CD4-positive, alpha-beta T cell treated with Interleukin-6 at 100 ng/mL for 8 hours (primary cell): ENCODE measurements at places on chromosomes 16 and 17.
A peak's percentile ranks its signal among the peaks of the same experiment; 100 is the strongest.

- no peak for DNase-seq
Observed at GRCh38 chr17:73729101-73729500, 84.9 kb upstream of the SDK2 start.

DNA sequence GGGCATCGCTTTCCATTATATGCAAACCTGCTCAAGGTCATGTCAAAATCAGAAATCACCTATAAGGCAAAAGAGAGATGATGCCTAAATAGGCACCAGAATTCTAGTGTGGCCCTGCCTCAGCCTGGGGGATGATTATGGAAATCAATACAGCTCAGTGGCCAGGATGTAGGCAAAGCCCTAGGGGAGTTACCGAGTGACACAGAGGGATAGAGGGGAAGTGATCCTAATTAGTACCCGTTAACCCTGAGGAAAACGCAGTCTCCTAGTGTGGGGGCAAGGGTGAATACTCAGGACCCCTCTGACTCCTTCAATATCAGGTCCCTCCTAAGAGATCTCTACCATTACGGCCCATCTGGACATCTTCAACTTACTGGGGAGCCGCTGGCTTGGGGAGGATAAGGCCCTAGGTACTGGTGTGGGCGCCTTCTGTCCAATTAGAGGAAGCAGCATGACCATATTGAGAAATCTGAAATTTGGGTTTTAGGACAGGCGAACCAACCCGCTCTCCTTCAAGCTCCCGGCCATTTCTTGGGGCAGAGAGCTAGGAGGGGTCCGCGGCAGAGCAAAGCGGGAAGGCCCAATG lies 725 bp downstream of the NT5C3B start:
- DNase-seq = no peak

DNA sequence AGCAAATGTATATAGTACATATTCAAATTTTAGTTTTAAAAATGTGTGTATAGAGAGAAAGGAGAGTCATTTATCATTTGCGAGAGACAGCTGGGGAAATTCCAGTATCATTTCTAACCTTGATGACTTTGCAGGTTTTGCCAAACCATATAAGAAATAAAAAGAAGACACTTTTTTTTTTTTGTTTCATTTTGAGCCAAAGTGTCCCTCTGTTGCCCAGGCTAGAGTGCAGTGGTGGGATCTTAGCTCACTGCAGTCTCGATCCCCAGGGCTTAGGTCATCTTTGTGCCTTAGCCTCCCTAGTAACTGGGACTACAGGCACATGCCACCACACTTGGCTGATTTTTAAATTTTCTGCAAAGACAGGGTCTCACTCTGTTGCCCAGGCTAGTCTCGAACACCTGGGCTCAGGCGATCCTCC lies 38.4 kb upstream of the VWA3A start:
- no peak for DNase-seq

DNA sequence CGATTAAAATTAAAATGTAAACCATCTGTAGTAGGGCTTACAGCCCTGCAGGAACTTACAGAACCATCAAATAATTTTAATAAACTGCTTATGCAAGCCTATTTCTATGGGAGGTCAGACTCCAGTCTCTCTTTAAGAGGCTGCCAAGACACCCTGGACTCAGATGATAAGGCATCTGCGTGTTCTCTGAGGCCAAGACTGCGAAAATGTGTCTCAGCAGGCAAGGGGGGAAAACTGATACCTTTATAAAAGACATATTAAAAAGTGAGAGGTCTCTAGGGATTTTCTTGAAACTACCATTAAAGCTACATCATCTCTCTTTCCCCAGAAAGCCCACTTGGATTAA lies 32.2 kb downstream of the MPHOSPH6 start:
- no peak for DNase-seq

DNA sequence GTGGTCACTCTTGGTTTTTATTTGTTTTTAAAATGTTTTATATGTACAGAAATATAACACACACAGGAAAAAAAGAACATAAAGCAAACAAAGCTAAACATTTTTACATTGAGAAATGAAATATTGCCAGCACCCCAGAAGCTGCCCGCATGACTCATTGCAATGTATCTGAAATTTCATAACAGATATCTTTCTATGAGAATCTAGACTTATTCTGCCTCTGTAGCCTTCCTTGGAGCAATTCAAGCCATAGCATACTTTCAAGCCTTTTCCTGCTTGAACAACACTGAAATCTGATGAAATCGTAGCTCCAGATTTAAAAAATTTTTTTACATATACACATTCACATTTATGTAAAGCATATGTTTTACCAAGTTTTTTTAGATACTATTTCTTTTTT lies 86.9 kb downstream of the RBBP6 start:
- DNase-seq = no peak

DNA sequence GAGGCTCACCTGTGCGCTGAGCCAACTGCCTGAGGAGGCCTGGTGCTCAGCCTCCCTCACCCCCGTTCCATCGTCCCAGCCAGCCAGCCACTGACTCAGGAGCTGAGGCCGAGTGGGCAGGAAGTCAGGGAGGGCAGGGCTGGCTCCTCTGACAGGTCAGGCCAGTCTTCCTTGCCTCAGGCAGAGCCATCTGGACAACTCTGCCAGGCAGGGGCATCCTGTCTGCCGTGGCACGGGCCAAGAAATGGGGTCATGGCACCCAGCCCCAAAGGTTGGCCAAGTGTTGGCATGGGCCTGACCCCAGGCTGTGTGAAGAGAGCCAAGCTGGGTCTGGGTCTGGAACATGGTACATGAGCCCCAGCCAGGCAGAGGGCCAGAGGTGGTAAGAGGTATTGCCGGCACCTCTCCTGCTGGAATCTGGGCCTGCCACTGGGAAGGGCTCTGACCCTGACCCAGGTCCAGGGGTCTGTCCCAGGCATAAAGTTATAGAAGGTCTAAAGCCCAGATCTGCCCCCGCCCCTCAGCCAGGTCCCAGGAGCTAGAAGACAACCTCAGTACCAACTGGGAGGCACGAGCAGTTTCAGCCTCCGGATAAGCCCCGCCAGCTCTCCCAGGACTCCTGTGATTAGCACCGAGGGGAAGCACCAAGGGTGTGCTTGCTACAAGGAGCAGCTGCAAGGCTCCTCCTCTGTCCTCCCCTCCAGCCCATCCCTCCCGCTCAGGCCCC lies 2.5 kb upstream of the VASN start:
- no peak for DNase-seq

DNA sequence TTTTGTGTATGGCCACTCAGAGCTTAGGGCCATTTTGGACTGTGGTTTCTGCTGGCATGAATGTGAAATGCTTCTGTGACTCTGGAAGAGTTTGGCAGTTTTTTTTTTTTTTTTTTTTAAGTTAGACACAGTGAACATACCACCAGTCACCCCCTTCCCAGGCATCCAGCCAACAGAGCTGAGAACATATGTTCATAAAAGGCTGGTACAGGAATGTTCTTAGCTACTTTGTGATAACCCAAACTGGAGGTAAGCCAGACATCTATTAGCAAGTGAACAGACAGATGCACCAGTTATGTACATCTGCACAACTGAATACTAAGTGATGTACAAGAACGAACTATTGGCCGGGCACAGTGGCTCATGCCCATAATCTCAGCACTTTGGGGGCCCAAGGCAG lies 92.7 kb downstream of the ABCC1 start:
- no peak for DNase-seq

DNA sequence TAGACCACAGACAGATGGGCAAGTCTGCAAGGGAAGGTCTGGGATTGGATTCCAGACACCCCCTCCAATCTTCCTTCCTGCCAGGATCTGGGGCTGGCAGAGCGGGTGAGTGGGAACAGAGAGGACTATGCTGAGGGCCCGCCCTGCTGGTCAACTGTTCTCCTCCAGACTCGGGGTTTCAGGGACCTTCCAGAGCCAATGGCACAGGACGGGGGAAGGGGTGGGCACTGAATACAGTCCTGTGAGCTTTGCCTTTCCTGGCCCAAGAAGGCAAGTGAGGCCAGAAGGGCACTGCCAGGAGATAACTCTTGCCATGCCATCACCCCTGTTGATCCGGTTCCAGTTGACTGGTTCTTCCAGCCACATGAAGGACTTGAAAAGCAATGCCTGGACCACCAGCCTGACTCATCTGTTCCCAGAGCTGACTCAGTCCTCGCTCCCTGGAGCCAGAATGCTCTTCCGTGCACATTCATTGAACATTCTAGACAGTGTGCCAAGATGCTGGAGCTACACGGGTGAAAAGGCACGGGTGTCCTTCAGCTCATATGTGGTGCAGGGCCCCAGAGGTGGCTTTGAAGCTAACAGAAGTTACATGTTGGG lies 533 bp upstream of the MEFV start:
- no peak for DNase-seq

DNA sequence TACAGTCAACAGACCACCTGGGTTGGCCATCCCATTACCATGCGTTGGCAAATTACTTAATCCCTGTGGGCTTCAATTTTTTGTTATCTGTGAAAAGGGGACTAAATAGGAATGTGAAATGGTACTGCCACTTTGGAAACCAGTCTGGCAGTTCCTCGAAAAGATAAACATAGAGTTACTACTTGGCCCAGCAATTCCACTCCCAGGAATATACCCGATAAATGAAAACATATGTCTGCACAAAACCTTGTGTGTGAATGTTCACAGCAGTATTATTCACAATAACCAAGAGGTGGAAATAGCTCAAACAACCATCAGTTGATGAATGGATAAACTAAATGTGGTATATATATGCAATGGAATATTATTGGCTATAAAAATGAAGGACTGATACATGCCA lies 87.9 kb downstream of the TANGO6 start:
- DNase-seq = no peak

GRCh38 chr17:27896701-27897100 lies 3.5 kb upstream of the LYRM9 start:
- no peak for DNase-seq

GRCh38 chr16:27401768-27402568 lies at the start of gene IL21R:
TSS of gene IL21R (plus strand) at chr16:27402174. CDS start at chr16:27430072, 27,898 bp downstream.
- peak; percentile 83 for DNase-seq

DNA sequence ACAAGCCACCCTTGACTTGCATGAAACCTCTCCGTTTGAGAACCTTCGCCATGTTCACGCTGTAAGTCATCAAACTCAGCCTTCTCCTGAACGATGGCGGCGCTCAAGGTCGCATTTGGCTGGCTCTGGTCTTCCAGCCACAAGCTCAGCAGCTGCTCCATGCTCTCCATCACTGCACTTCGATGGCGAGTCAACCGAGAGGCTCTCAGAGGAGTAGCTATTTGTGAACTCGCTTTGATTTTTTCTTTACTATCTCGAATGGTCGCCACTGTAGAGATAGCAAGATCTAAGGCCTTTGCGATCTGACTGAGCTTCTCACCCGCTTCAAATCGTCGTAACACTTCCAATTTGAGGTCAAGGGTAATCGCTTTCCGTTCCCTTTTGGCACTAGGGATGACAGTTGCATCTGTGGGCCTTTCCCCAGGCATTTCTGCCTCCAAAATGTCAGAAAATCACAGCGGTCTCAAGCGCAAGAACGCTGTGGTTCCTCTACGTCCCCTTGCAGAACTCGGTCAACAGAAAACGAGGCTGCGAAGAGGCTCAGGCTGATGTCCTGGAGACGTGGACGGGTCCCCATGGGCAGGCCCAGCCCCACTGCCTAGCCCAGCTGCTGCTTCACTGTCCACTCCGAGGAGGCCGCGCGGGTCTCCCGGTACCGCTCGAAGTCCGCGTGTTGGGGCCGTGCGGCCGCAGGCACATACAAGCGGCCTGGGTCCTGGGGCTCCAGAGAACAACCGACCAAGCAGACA lies 23.1 kb downstream of the DEF8 start:
- no peak for DNase-seq

- no peak for DNase-seq
Observed at GRCh38 chr16:22782314-22782713, 31.6 kb upstream of the HS3ST2 start.

DNA sequence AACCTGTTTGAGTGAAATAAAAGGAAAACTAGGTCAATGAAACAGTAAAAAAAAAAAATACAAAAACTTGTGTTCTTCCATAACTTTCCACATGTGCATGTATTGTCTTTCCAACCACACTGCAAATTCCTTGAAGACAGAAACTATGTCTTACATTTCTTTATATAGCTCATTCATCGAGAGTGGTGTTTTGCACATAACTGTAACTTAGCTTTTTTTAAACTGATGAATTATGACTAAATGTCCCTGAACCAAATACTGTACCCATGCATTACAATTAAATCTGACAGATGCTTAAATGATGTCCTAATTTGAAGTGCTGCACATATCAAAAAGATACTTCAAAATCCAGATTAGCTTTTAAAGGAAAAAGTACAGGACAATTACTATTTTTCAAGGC lies 50.1 kb downstream of the BRIP1 start:
- DNase-seq = no peak
